ENCODE measurements at places on chromosomes 12 and 14. TPM values are rescaled to one million over a fixed set of nuclear protein-coding genes. Genes with fewer than 3 reads are reported as not detected.

GRCh38 chr14:104349950-104350349 is 211.6 kb downstream of the KIF26A start:
- no peaks in the 10 kb centered on the region for H3K4me1 ChIP-seq
- H3K27me3 ChIP-seq, result no peaks in the 10 kb centered on the region
- no peaks in the 10 kb centered on the region for H3K36me3 ChIP-seq
- DNase-seq, result no peak
- H3K4me3 ChIP-seq, result no peak overlapping the region

DNA sequence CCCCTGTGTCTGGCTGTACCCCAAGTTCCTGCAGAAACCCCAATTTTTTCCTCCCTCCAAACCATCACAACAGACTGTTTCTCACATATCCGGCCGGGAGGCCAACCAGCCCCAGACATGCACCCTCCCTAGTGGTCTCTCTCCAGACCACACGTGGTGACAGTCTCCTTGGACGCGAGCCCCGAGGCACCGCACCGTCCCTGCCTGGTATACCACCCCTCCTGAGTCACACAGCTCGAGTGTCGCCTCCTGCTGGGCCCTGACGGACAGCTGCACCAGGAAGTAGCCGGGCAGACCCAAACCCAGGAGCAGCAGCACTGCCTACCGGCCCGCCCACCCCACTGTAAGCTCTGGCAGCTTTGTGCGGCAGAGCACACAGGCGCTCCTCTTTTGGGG is 97.4 kb downstream of the RFLNA start:
- DNase-seq, result no peak
- peaks cover 16% of the 10 kb centered on the region for H3K36me3 ChIP-seq
- H3K4me3 ChIP-seq, result no peak overlapping the region
- H3K27ac ChIP-seq, result peak overlapping the region; percentile 81
- H3K4me1 ChIP-seq, result peaks cover 31% of the 10 kb centered on the region

- H3K27ac ChIP-seq, result no peak overlapping the region
- no peaks in the 10 kb centered on the region for H3K36me3 ChIP-seq
- no peaks in the 10 kb centered on the region for H3K4me1 ChIP-seq
- no peak overlapping the region for H3K4me3 ChIP-seq
These were observed 444.3 kb upstream of the RGS6 start for GRCh38 chr14:71487941-71488340.

- H3K27ac ChIP-seq, result peak overlapping the region; percentile 83
- H3K4me3 ChIP-seq, result peak overlapping the region; percentile 91
These were observed 560 bp downstream of the LGALS3 start for GRCh38 chr14:55129428-55130195.

DNA sequence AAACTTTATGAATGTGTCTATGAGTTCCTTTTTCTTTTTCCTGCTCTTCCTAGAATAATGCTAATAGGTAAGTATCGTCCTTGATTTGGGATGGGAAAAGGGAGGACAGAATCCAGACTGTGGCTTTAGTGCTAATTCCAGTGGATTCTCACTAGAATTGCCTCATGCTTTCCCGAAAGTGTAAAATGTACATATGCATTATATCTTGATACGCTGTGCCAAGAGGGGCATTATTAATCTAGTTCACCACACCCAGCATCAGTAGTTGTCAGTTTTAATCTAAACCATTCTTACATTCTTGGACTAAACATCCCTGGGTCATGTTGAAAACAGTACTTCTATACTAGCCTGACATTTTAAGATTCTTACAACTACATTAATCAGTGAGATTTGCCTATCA is 49.3 kb downstream of the GCH1 start:
- no peak overlapping the region for H3K4me3 ChIP-seq
- no peak overlapping the region for H3K27ac ChIP-seq
- H3K4me1 ChIP-seq, result no peaks in the 10 kb centered on the region
- H3K27me3 ChIP-seq, result no peaks in the 10 kb centered on the region

- no peaks in the 10 kb centered on the region for H3K4me1 ChIP-seq
- H3K36me3 ChIP-seq, result no peaks in the 10 kb centered on the region
- H3K27ac ChIP-seq, result peak overlapping the region; percentile 26
- peak; percentile 65 for DNase-seq
These were observed 226.1 kb downstream of the CHST11 start for GRCh38 chr12:104682790-104683279.

The SLCO1A2 gene
- not detected for total RNA-seq

The NAA30 gene
- 9.1 TPM for total RNA-seq

The DUSP16 gene
- total RNA-seq, result 20.6 TPM

Data from Peyer's patch (tissue), 4 donors.